ENCODE measurements at places on chromosomes 3 and 15. TPM values are rescaled to one million over a fixed set of nuclear protein-coding genes. Genes with fewer than 3 reads are reported as not detected.

DNA sequence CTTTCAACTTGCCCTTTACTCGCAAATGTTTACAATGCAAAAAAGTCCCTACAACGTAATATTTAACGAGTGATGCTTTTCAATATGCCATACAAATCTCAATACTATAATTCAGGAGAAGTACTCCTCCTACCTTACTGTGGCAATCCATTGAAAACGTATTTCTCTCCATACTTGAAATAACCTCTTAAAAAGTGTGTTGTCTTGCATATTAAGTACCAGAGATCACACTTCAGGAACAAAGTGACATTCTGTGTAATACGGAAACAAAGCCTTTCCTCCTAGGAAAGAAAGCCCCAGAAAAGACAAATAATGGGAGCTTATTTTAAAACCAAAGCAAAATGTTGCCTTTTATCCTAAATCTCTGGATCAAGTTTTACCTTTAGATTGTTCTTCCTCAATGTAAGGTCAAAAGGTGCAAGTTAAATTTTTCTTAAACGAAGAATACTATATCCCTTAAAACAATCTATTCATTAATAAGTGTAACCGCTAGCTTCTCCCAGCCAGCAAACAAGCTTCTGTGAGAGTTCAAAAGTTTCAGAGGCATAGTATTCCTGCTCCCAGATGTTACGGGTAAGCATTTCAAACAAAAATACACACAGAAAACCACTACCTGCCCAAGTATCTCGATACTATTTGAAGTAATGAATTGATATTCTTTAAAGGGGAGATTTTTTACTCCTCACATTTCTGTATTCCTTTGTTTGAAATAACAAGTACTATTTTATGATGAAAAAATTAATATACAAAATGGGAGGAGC lies 1.7 kb downstream of the TJP1 start:
- no peak for DNase-seq

GRCh38 chr3:52397676-52398399 lies 47.1 kb downstream of the SEMA3G start:
- DNase-seq, result peak; percentile 47

DNA sequence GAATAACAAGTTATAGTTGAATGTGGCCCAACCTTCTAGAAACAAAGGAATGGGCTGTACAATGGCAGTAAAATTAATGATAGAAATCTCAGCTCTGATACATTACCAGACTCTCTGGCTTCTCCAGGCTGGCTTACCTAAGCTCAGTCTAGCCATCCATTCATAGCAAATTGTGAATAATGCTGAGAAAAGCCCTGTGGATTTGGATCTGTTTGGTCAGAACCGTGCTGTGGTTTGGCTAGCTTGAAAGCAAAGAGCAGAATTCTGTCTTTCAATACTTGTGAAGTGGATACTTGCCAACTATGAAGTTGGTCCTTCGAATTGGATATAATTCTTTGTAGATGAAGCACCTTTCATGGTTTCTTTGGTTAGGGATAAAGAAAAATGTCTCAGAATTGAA lies 199.1 kb downstream of the EPHA3 start:
- DNase-seq, result no peak

Gene VEPH1
- polyA plus RNA-seq, result 0.77 TPM

All from aorta (tissue), 5 donors.